ENCODE measurements at places on chromosomes 7 and 10.

GRCh38 chr7:131066635-131067034 is 261.0 kb upstream of the MKLN1 start:
- DNase-seq = no peak

GRCh38 chr10:35495521-35496119 is 109.5 kb upstream of the GJD4 start:
- no peak for DNase-seq

DNA sequence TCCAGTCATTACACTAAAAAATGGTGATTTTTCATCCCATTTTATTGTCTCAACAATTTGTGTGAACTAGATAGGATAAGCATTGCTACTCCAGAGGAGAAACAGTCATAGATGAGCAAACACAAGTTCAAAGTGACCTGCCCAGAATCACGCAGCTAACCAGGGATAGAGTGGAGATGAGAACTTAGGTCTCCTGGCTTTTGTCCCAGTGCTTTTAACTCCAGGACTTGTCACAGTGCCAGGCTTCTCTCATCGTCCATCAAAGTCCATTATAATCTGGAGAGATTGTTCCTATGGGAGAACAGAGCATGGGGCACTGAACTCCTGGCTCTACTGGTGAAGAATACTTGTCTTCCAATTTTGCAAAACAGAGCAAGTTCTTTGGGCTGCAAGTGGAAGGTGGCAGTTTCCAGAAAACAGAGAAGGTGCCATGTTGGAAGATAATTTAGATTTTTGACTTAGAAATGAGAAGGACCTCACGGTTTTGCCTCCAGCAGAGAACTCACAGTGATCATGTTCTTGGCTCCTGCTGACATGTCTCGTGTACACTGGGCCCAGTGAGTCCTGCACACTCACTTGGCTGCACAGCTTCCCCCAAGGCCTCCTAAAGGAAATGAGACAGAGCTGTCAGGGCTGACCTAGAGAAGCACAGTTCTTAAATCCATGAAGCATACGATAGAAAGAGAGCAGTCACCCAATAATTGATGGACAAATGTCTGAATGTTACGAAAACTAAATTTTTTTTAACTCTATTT is 322.9 kb upstream of the NRP1 start:
- DNase-seq = no peak

GRCh38 chr10:91420868-91421267 is 10.7 kb downstream of the HECTD2 start:
- DNase-seq = no peak

- no peak for DNase-seq
Observed at GRCh38 chr7:42186151-42186550, 50.9 kb downstream of the GLI3 start.

GRCh38 chr10:62244785-62245467 is 23.7 kb downstream of the RTKN2 start:
- peak; percentile 42 for DNase-seq

DNA sequence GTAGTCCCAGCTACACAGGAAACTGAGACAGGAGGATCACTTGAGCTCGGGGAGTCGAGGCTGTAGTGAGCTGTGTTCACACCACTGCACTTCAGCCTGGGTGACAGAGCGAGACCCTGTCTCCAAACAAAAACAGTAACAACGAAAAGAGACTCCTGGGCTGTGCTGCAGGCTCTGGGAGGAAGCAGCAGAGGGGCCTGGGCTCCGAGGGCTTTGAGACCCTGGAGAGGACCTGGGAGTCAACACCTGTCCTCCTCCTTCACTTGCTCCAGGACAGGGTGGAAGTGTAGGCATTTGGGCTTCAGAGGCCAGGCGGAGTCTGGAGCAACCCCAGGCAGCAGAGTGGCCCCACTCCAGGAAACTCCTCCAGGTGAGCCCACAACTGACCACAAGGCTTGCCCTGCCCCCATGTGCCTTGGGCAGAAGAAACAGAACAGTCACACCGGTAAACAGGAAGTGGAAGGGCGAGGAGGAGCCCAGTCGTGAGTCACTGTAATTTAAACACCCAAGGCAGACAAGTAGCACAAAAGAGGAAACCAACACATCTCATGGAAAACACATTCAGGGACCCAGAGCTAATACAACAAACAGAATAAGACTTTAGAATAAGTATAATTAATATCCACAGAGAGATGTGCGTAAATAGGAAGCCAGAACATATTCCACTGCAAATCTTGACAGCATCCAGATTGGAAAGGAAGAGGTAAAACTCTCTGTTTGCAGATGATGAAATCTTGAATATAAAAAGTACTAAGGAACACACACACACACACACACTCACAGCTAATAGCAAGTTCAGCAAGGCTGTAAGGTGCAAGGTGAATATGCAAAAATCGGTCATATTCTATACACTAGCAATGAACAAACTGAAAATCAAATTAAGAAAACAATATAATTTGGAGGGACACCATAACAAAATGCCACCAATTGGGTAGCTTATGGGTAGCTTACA is 20.5 kb upstream of the RASGEF1A start:
- peak; percentile 31 for DNase-seq

GRCh38 chr10:26805567-26806245 is 55.1 kb downstream of the ABI1 start:
- no peak for DNase-seq

GRCh38 chr7:45563401-45563800 is 10.8 kb upstream of the ADCY1 start:
- DNase-seq = no peak

- DNase-seq = peak; percentile 11
Observed at GRCh38 chr10:87092861-87093631, 1.6 kb downstream of the GLUD1 start.

- no peak for DNase-seq
Observed at GRCh38 chr10:124074501-124075109, 18.8 kb downstream of the CHST15 start.

DNA sequence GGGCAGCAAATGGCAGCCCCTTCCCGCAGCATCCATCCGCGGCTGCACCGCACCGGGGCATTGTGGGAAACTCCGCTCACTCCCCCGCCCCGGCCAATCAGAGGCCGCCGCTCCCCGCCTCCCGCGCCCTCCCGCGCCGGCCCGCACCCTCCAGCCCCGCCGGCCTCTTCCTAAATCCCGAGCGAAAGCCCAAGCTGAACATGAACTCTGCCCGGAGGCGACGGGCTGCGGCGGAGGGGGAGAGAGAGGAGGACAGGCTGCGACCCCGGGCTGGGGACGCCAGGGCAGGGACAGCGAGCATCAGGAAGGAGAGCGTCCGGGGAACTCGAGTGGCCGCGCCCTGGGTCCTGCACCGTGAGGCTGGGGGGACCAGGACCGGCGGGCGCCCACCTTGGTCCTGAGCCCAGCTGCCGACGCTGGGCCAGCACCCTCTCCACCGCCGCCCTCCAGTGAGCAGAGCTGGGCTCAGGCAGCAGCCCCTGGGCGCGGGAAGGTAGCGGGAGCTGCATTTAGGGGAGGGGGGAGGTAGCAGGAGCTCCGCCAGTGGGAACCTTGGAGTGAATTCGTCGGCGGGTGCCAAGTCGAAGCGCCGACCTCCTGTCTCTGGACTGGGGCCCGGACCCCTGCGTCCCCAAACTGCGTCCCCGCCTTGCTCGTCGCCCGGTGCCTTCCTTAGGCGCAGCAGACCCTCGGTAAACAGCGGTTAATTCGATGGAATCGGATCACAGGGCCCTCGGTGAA is at the start of gene DGKI:
TSS of gene DGKI (minus strand) at position 148 of the 741 bp plus-strand sequence.
- DNase-seq = no peak

DNA sequence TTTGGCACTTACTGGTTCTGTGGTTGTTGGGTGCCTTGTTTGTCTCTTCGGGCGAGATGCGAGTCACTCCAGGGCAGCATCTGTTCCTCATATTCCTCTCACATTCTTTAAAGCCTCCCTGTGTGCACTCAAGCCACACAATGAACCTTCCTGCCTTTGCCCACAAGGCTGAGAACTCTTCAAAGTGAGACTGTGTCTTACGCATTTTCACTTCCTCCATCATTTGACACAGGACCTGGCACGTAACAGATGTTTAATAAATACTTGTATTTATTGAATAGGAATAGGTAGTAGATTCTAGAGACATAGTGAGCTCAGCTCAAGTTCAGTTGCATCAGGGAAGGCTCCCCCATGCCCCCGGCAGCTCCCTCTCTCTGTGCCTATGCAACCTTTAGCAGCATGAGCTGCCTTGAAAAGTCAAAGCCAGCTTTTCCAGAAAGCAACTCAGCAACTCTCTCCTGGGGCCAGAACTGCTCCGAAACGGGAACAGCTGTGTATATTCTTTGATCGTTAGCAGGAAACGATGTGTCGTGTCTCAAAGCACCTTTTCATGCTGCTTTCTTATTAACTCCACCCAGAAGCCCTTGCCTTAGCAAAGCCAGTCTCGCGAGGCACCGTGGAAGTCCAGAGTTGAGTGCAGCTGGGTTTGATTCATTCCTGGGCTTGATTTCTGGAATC is 97.5 kb downstream of the PFKFB3 start:
- peak; percentile 24 for DNase-seq

DNA sequence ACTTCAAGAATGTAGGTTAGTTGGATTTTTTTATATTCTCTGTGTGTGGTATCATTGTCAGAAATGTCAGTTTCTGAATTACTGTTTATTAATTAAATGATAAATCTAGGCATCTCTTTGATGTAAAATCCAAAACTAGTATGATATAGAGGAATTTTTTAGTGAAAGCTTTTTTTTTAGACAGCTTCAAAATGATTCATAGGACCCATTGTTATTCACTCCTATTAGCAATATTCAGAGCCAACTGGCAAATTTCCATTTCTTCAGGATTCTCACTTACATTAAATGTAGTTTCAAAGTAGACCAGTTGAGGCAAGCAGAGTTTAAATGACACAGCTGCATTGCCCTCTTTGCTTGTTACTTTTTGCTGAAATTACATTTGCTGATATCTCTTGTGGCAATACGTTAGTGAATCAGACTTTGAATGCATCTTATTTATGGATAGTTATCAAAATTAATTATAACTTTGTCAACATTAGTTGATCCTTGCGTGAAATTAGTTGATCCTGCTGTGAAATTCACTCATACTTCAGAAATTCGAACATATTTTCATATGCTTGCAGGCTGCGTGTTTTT is 20.3 kb downstream of the ZNF277 start:
- no peak for DNase-seq

All from effector CD4-positive, alpha-beta T cell (primary cell).